Small intestine (tissue), 16 donors: ENCODE measurements at places on chromosomes 1 and 21.
A peak's percentile ranks its signal among the peaks of the same experiment; 100 is the strongest.

DNA sequence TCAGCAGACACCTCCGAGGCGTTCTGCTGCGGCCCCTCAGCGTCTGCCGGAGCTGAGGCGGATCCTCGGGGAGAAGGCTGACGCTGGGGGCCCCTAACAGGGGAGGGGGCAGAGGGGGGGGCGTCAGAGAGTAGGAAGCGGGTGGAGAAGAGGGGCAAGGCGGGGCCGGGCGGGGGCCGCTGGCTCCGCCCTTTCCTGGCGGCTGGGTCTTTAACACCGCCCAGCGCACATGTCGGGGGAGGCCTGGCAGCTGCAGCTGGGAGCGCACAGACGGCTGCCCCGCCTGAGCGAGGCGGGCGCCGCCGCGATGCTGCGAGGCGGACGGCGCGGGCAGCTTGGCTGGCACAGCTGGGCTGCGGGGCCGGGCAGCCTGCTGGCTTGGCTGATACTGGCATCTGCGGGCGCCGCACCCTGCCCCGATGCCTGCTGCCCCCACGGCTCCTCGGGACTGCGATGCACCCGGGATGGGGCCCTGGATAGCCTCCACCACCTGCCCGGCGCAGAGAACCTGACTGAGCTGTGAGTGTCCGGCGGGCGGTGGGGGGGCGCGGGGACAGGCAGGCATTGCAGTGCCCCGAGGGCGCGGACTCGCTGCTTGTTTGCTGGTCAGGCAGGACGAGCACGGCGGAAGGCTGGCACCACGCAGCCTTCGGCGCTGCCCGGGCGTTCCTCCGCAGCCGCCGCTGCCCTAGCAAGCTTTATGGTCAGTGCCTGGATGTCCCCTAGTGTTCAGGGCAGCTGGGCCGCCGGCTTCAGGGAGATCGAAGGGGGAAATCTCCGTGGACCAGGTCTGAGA, at the start of gene NTRK1:
NTRK1 (plus strand) TSS at position 238 of the 796 bp plus-strand sequence; CDS start at position 308, 70 bp downstream.
- peak; percentile 39 for DNase-seq

DNA sequence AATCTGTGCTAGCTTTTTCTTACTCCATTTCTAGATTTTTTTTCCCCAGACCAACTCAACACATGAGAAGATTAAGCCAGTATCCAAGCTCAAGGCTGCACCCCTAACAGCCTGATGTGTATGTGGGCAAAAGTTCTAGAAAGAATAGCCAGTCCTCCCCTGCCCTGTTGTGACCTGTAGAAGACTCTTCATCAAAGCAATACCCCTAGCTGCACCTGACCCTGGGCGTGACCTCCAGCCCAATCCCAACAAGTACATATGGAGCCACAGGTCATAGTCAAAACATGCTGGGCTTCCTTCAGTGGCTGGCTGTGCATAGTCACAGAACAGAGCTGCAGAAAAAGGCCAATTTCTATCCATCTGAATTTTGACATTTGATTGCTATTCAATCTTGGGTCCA, 72.5 kb downstream of the ATP1A1 start:
- no peak for DNase-seq

GRCh38 chr1:95426772-95427171, 192.8 kb downstream of the RWDD3 start:
- no peak for DNase-seq

GRCh38 chr21:36297938-36298572, 21.9 kb upstream of the MORC3 start:
- peak; percentile 91 for DNase-seq

- DNase-seq: no peak
These were observed 683.2 kb upstream of the TPTE start for GRCh38 chr21:9837946-9838737.

DNA sequence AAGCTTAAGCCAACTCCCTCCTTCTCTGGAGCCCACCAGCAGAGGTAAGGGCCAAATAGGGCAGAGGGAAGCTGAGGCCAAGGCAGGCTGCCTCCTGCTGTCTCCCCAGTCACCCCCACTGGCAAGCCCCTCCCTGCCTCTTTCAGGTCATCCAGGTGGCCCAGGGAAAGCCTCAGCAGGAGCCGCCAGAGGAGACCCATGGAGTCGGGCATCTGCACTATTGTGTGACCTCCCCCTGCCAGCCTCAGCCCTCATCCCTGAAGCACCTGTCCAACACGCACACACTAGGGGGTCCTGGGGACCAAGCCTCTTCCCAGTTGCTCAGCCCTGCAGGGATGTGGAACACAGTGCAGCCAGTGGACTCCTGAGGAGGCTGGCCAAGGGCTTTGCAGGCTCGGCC, 5.3 kb upstream of the NAXE start:
- DNase-seq: no peak

DNA sequence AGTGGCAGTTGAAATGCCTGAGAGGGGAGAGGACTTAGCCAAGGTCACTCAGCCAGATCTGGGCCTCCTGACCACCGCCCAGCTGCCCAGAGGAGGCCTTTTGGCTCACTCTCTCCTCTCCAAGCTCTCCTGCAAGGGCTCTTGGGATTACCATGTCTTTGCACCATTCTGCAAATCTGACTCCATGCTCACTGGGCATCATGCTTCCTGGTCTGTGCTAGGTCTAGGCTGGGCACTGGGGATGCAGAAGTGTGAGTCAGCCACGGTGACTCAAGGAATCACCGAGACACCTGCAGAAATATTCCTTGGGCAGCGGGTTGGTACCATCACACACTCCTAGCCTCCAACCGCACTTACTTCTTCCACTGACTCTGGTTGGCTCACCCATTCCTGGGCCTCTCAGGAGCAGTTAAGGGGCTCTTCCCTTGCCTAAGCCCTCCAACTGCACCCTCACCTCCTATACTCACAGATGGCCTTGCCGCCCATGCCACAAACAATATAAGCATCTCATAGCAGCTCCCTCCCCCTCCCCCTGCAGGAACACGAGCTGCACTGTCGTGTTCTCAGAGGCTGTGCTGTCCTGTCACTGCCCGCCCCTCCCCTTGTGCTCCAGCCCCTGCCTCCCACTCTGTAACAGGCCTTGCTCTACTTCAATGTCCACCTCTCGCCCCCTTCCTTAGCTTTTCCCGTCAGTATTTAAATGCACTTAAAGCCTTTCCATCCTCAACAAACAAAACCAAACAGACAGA, 34.8 kb downstream of the CDCP2 start:
- no peak for DNase-seq

DNA sequence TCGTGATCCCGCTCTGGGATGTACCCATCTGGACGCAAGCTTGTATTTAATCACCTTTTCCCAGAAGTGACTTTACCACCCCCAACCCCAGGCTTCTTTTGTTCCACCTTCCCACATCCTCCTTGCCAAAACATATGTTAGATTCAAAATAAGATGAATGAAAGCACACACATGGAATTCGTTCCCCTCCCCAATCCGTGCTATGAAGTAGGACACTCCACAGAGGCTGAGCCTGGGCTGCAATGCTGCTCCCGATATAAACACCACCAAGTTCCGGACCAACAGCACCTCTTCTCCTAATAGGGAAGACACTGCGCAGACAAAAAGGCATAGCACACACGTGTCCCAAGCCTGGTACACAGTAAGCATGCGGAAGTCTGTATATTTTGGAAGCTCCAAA, 86.1 kb downstream of the CLSTN1 start:
- no peak for DNase-seq

DNA sequence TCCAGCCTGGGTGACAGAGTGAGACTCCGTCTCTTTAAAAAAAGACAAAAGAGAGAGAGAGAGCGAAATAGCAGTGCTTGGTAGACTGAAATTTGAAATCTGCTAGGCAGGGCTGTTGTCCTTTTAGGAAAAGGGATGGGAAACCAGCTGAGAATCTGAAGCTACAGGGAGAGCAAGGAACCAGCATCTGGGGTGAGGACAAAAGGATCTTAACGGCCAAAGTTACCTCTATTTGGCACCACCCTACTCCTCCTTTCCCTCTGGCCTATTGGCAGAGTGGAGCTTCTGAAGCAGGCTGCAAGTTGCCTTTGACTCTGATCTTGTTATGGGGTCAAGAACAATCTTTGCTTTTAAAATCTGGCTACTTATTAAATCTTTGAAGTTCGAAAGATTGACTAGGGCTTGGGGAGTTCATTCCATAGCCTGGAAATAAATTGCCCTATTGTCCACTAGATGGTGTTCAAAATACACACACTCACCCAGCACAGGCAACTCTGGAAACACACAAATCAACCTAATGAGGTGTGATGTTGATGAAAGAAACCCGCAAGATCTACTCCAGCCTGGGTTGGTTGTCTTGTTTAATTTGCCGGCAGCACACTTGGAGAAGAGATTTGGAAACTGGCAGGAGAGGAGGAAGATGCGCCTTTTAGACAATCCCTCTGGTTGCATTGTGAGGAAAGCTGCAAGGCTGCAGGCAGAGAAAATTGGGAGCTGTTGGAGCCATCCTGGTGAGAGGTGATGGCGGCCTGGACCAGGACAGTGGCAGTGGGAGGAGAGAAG, 16.5 kb upstream of the PARP1 start:
- peak; percentile 48 for DNase-seq

GRCh38 chr1:211577277-211577818, 1.6 kb downstream of the SLC30A1 start:
- DNase-seq: peak; percentile 66

DNA sequence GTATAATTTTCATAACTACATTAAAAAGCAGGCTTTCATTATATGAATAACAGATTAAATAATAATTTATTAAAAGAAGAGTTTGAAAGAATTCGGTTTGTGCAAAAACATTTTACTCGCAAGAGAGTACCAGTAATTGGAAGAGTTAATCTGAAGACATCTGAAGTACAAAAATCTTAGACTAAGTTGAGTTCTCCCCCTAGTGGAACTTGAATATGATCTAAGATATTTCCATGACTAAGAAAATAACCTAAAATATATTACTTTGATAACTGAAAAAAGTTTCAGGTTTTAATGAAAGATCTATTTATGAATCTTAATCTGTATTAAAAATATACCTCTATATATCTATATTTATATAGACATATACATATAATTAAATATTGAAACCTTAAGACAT, 112.5 kb upstream of the GFI1 start:
- no peak for DNase-seq

- DNase-seq: peak; percentile 16
These were observed 29.2 kb upstream of the OR2B11 start for GRCh38 chr1:247487057-247487456.

DNA sequence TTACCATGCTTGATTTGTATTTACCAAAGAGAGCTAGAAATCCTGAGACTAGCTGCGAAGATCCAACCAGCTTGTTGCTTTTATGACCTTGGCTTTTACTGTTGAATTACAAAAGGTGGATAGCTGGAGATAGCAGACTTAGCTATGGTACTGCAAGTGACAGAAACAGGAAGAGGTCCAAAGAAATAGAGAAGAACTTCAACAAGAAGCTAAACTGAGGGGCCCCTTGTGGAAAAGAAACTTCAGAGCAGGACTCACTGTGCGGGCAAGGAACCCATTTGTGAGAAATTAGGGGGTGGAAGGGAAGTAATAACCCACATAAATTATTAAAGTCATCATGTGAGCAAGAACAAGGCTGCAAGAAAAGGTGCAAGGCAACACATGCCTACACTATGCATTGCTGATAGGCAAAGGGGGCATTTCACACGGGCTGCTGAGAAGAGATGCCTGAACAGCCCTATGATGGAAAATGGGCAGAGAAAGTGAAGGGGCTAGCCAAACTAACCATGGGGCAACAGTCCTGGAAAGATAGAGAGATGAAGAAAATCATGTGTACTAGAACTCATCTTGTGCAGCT, 116.6 kb upstream of the PRDX6 start:
- no peak for DNase-seq
